CD4-positive, alpha-beta T cell treated with Interleukin-1 beta for 1 hour (primary cell): ENCODE measurements at places on chromosomes 2 and 18.
A peak's percentile ranks its signal among the peaks of the same experiment; 100 is the strongest.

DNA sequence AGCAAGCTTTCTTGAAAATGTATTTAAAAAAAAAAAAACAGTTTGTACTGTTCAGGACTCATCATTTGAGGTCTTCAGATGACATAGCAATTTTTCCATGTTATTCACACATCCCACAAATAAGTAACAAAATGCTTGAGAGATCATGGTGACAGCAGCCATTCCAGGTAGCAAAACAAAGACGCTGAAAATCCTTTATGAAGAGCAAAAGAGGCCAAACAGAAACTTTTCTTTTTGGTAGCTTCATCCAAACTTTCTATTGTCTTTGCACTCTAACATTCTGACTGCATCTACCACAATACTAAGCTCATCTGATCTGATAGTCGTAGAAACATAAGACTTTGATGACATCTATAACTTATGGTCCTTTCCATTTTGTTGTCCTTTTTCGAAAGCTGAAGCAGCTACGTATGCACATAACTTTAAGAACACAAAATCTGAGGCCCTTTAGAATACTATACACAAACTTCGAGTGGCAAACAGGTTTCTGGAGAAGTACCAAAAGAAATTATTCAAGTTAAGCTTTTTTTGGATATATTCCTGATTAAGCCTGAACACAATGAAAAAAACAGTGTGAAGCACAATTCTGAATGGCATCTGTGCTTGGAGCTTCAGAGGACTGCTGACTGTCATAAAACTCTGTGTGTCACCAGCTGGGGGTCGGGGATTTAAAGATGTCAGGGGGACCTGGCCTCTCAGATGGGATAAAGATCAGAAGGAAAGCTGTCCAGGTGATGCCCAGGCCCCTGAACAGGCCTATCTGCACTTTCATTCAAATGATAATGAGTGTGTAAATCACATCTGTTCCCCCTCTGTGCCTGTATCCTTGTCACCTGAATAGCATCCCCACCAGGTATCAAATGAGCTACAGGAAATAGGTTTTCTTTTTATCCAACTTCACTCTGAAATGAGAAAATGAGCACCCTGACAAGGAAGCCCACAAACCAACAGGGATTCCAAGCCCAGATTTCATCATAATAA lies 75.8 kb downstream of the ZEB2 start:
- DNase-seq, result no peak

- no peak for DNase-seq
Measured at GRCh38 chr18:2994020-2994589, 18.8 kb downstream of the LPIN2 start.

DNA sequence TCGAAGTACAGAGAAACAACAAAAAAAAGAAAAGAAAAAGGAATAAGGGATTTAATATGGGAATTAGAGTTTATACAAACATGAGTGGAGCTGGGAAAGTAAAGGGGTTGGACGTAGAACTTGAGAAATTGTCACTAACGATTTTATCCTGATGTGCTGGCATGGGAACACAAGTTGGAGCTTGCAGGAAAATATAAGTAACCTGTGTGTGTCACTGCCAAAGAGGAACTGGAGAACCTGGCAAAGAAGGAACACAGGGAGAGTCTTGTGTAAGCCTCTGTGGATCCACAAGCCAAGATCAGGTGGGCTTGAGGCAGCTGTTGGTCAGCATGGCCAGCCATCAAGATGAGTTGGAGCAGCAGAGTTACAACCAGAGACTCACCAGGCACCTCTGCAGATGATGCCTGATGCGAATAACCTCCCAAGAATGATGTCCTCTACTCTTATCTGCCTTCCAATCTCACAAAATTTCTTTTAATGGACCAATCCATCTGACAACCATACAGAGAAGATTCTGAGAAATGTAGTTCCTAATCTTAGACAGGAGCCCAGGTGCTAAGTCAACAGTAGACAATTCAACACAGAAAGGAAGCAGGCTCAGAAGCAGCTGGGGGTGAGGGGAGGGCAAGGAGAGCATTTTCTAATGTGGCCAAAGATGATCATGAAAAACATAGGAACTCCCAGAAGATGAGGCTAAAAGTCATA lies 77.0 kb upstream of the SPOPL start:
- DNase-seq, result no peak

DNA sequence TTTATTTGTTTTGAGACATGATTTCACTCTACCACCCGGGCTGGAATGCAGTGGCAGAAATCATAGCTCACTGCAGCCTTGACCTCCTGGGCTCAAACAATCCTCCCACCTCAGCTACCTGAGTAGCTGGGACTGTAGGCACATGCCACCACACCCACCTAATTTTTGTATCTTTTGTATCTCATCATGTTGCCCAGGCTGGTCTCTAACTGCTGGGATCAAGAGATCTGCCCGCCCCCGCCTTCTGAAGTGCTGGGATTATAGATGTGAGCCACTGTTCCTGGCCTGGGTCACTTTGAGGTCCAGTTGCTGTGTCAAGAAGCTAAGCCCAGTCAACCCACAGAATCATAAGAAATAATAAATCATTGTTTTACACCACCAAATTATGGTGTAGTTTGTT lies 38.4 kb downstream of the TSN start:
- DNase-seq, result no peak

GRCh38 chr18:38981389-38981788 lies 1415.8 kb upstream of the CELF4 start:
- DNase-seq, result no peak

DNA sequence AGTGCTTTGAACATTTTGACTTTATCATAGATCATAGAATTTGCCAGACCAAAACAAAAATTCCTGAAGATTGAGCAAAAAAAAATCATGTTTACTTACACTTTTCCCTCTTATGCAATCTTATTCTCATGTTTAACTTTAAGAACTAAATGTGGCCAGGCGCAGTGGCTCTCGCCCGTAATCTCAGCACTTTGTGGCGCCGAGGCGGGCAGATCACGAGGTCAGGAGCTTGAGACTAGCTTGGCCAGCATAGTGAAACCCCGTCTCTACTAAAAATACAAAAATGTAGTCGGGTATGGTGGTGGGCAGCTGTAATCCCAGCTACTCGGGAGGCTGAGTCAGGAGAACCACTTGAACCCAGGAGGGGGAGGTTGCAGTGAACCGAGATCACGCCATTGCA lies 227.9 kb upstream of the KYNU start:
- no peak for DNase-seq

- DNase-seq, result no peak
Measured at GRCh38 chr2:196448407-196449079, 191.0 kb upstream of the CCDC150 start.

DNA sequence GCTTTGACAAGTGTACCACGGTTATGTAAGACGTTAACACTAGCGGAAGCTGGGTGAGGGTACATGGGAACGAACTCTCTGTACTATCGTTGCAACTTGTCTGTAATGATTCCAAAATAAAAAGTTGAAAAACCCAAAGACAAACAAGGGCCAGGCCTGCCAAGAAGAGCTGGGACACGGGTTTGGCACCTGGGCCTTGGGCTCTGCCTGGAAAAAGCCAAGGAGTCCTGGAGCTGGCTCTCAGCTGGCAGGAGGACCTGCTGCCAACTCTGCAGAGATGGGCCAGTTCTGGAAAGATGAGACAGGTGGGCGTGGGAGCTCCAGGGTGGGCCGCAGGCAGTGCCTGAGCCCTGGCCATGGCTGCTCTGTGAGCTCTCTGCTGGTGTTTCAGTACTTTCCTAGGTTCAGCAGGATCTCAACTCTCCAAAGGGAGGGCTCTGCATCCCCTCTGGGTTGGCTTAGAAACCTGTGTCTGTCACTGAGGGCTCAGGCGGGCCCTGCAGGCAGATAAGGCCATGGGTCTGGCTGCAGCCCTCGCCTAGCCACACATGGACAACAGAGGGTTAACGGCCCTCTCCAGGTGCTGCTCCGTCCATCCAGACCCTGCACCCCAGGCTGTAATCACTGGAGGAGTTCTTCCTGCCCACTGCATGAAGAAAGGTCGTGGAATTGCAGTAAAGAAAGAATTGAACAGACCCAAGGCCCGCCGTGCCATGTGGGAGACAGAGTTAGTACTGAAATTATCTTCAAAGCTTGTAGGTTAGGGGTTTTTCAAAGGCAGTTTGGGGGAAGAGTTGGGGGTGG lies 89.9 kb downstream of the RHOB start:
- no peak for DNase-seq

GRCh38 chr18:52409727-52410126 lies 69.7 kb downstream of the DCC start:
- DNase-seq, result no peak

GRCh38 chr2:195312662-195313061 lies 344.4 kb upstream of the SLC39A10 start:
- DNase-seq, result no peak

DNA sequence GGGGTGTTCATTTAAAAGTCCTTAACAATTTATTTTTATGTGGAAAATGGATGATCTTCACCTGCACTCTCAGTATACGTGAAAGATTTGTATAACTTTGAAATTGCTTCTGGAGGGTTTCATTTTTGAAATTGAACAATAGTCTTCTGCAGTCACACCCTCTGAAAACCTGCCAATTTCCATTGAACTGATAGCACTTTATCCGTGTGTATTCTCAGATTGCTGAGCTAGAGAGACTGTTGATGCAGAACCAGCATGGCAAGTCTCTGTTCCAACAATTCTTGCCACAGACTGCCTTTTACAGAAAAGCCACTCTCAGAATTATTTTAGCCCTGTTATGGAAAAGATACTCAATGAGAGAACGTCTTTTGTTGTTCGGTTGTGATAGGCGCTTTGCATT lies 6.6 kb upstream of the GULP1 start:
- DNase-seq, result no peak

GRCh38 chr2:166727095-166727494 lies 161.2 kb upstream of the XIRP2 start:
- DNase-seq, result no peak

DNA sequence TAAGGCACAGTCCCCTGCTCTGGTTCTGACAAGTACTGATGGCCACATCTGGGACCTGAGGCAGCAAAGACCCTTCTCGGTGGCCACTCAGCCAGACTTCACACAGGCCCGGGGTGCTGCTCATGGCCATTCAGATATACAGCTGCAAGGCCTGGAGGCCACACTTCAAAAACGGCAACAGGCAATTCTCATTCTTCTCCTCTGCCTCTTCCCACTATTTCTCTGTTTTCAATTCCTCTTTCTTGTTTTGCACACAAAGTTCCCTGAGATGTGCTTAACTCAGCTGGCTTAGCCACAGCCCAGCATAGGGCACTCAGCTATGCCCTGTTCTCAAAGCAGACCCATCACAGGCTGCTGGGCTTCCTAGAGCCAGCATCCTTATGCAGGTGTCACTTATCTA lies 29.9 kb downstream of the PTPN18 start:
- no peak for DNase-seq

GRCh38 chr18:14925281-14925709 lies 177.3 kb downstream of the ANKRD30B start:
- DNase-seq, result no peak

GRCh38 chr2:230447455-230448451 lies 31.8 kb downstream of the SP100 start:
- DNase-seq, result peak; percentile 64

GRCh38 chr2:68156419-68156818 lies 1.3 kb upstream of the PNO1 start:
- DNase-seq, result no peak

DNA sequence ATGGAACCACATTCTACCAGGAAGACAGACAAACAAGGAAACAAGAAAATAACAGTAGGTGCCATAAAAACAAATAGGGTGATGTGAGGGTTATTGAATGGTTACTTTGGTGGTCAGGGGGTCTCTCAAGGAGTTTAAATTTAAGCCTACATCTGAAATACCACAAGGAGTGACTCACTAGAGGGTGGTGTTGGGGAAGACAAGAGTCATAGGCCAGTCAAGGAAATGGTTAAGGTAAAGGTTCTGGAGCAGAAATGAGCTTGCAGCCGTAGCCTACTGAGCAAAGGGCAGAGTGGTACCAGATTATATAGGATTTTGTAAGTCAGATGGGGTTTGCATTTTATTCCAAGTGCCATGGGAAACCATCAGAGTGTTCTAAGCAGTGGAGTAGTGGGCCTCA lies 135.6 kb upstream of the DAPL1 start:
- DNase-seq, result no peak

DNA sequence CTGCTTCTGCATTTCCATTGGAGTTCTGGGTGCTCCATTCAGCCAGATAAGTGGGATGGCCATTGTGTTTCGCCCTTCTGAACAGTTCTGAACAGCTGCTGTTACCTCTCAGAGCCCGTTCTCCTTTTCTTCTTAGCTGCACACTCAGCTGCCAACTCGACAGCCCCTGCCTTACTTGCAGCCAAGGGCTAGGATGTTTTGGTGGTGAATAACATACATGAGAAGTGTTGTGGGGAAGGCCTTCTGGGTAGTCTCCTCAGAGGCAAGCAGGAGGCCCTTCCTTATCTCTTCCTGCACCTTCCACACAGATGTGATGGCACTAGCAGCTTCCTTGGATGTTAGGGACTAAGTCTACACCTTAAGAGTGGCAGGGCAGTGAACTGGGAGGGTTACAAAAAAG lies 138.4 kb upstream of the NOSTRIN start:
- DNase-seq, result no peak

DNA sequence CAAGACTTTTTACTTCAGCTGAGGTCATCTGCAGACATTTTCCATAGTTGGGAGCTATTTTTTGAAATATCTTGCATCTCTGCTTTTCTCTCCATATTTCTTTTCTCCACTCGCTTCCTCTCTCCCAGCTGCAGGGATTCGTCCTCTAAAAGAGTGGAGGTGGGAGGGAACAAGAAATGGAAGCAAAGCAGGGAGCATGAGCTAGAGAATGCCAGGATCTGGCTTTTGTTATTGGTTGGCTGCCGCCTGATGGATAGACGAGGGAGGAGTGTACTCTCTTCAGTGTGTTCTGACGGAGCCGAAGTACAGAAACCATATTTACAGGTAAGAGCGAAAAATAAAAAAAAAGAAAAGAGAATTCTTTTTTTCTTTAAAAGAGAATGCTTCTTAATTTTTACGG lies at the start of gene CSRNP3:
CSRNP3 (plus strand) TSS at position 282 of the 400 bp plus-strand sequence. CDS start 125,368 bp downstream, outside the sequence.
- no peak for DNase-seq
